NCI-H2107 (cell line): ENCODE measurements at places on chromosomes 2 and 18.

GRCh38 chr2:37566517-37566981 lies 104.9 kb downstream of the CDC42EP3 start:
- no peak for DNase-seq

DNA sequence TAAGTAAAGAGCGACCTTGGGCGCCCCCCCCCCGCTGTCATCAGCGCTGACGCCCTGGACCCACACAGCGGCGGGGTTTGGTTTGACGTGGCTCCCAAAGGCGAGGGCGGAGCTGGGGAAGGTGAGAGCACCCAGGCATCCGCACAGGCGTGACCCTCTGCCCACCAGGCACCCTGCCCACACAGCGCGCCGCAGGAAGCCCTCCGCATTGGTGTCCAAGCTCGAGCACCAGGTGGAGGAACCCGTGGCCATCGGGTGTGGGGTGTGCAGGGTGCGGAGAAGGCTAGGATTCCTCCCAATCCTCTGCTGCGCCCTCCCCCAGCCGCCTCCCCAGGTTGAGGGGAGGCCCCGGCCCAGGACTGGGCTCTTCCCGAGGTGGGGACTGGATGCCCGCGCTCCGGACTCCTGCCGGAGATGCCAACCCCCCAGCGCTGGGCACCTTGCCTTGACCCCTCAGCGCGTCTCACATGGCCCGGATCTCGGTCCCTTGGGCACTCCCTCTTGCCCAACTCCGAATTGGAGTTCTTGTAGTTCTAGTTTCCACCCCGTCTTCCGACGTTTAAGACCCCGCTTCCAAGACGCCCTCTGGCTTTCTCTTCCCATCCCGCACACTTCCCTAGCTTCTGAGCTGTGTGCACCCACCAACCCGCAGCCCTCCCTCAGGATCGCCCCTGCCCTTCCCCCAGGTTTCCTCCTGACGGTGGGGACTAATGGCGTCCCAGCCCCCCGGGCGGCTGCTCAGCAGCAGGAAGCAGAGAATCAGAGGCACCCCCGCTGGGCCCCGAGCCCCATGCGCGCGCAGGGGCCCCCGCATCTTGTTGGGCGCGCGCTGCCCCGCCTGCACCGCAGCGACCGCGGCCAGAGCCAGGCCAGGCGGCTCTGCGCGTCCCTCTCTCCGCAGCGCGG lies 25.9 kb upstream of the RESP18 start:
- no peak for DNase-seq

GRCh38 chr2:134555411-134555810 lies 163.4 kb downstream of the TMEM163 start:
- DNase-seq = no peak

DNA sequence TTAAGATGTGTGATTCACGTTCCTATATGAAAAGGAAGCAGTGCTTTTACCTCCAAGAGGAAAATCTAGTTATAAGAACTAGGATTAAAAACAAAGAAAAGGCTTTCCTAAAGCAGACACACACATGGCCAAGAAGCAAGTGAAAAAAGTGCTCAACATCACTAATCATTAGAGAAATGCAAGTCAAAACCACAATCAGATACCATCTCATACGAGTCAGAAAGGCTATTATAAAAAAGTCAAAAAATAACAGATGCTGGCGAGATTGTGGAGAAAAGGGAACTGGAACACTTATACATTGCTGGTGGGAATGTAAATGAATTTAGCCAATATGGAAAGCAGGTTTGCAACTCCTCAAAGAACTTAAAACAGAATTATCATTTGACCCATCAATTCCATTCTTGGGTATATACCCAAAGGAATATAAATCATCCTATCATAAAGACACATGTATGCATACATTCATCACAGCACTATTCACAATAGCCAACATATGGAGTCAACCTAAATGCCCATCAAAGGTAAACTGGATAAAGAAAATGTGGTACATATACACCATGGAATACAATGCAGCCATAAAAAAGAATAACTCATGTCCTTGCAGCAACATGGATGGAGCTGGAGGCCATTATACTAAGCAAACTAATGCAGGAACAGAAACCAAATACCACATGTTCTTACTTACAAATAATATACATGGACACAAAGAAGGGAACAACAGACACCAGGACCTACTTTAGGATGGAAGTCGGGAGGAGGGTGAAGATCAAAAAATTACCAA lies 285.3 kb downstream of the RAD51AP2 start:
- DNase-seq = no peak

DNA sequence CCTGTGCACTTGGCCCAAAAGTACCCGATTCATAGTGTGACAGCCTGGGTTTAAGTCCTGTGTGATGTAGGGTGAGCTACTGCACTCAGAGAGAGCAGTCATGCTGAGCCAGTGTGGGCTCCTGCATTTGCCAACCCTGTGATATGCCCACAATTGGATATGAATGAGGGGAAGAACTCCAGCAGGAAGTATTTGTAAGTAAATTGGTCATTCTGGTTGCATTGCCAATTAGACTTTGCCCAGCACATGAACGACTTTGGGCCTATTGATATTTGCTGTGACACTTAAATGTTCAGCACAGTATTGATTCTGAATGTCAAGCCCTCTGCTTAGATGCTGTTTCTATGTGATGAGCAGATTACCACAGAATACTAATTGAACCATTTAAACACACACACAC lies 570.9 kb downstream of the PIK3C3 start:
- DNase-seq = no peak

- no peak for DNase-seq
These were observed 199.2 kb downstream of the PARD3B start for GRCh38 chr2:204744506-204744905.

- DNase-seq = no peak
These were observed 47.3 kb downstream of the MEX3C start for GRCh38 chr18:51150113-51150700.

- DNase-seq = no peak
These were observed 37.1 kb upstream of the CTLA4 start for GRCh38 chr2:203830304-203831055.

GRCh38 chr2:29061616-29062015 lies 12.7 kb downstream of the PCARE start:
- no peak for DNase-seq

GRCh38 chr2:24115057-24115456 lies 8.1 kb downstream of the PFN4 start:
- DNase-seq = no peak

DNA sequence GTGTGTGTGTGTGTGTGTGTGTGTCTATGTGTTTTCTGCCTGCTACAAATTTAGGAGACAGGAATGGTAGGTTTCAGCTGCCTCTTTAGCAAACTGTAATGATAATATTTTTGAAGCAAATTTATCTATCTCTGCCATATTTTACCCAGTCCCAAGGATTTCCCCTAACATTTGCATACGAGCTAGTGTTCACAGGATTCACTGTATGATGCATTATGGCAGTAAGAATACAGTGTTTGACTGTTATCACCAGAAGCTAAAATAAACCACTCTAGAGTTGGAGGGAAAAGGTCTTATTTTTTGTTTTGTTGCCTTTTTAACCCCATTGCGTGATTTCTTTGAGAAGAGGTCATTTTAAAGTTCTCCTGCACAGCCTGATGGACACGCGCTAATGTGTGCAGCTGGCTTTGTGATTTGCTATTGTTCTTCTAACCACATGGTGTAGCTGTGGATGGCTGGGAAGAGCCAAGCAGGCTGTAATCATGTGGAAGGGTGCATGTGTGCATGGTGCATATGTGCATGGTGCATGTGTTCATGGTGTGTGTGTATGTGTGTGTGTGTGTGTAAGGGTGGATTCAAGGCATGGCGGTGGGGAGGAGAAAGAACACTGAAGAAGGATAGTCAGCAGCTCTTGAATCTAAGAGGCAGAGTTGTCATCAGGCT lies 62.4 kb downstream of the PLB1 start:
- no peak for DNase-seq

DNA sequence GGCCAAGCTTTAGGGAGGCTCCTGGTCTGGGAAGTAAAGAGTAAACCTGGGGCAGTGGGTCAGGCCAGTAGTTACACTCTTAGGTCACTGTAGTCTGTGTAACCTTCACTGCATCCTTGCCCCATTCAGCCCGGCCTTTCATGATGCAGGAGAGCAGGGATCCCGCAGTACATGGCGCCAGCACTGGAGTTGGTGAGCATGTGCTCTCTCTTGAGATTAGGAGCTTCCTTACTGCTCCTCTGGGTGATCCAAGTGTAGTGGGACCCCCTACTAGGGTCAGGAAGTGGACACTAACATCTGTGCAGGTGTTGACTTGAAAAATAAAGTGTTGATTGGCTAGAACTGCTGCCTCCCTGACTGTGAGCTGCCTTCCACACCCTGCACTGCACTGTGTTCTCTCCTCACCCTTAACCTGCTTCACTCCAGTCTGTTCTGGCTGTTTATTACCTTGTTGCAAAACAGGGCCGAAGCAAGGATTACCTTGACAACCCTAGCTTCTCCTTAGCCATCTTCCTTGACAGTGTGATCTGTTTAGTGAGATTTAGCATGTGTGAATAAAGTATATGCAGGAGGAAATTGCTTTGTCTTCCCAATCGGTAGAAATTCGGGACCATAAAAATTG lies 5.2 kb downstream of the RETREG2 start:
- DNase-seq = no peak

DNA sequence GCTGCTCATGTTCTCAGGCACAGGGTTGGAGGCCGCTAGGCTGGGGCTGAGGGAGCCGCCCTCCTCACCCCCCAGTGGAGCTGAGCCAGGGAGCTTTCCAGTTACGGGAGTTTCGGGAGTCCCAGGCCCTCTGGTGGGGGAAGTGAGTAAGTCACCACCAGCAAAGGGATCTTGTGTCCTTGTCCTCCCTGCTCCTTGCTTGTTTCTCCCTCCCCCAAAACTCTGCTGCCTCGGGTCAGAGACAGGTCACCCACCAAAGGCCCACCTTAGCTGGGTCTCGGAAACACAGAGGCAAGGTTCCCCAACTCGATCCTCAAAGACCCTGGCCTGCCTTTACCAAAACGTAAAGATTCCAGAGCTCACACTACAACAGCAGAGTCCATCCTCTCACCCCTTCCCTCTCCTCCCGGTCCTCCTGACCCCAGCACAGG lies 60.5 kb upstream of the POMC start:
- peak; percentile 33 for DNase-seq

DNA sequence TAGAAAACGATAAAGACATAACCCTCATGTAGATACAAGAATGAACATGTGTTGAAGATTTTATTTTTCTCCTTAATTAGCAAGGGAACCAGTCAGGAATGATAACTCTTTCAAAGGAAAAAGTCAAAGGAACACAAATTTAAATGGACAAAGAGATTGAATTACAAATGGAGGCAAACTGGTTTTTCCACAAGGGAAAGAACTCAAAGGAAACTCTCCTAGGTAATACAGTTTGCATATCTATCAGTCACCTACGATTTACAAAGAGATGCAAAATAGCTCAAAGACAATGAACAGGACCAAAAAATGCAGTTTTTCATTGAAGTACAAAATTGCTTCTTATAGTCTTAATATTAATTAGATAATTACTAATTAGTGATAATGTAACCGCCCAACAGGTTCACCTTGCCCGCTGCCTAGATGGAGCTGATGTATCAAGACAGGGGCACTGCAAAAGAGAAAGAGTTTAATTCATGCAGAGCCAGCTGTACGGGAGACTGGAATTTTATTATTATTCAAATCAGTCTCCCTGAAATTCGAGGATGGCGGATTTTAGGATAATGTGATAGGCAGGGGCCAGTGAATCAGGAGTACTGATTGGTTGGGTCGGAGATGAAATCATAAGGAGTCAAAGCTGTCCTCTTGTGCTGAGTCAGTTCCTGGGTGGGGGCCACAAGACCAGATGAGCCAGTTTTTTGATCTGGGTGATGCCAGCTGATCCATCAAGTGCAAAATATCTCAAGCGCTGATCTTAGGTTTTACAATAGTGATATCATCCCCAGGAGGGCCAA lies 151.0 kb downstream of the TMEM17 start:
- DNase-seq = no peak

DNA sequence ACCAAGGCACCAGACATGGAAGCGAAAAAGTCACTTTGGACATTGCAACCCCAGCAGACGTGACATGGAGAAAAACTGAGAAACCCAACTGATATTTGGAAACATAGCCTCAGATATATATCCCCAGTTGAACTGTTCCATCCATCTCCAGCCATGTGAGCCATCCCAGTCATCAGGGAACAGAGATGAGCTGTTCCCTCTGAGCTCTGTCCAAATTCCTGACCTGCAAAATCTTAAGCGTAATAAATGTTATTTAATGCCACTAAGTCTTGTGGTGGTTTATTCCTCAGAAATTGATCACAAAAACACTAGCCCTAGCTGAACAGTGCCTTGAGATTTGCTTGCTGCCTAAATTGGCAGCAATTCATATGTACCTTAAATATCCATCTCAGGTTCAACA lies 182.8 kb downstream of the NRP2 start:
- no peak for DNase-seq

DNA sequence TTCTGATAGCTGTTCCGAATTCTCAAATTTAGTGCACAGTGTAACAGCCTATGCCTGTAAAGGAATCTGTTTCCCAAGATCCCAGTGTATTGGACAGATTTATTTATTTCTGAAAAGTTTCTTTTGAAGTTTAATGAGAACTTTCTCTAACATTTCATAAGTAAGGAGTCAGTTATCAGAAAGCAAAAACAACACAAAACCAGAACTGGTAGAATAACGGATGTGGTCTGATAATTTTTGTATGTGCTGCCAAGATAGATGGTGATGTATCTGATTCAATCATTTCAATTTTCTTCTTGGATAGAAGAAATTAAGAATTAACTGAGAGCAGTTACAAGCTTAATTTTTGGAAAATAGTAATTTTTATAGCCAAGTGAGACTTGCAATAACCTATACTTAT lies 374.3 kb downstream of the SOCS6 start:
- no peak for DNase-seq

DNA sequence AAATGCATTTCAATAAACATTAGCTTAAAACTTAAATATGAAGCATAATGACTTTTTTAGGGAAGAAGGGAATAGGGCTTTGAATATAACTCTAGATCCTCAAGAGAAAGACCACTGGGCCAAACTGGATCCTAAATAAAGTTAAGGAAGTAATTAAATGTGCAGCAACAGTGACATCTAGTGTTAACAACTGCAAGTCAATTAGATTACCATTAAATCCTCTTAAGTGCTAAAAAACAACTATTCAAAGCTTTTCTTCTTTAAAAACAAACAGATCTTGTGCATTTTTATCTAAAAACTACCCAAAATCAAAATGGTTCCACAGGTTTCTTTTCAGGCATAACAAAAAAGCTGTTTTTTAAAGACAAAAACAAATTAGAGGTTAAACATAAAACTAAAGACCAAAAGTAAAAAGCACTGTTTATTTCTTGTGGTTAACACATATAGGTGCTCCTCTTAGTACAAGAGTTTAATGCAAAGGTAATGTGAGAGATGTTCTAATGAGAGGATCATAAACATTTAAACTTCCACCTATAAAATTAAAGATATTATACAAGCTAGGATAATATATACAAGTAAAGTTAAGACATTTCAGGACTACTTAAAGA lies 111.4 kb downstream of the THADA start:
- peak; percentile 44 for DNase-seq

DNA sequence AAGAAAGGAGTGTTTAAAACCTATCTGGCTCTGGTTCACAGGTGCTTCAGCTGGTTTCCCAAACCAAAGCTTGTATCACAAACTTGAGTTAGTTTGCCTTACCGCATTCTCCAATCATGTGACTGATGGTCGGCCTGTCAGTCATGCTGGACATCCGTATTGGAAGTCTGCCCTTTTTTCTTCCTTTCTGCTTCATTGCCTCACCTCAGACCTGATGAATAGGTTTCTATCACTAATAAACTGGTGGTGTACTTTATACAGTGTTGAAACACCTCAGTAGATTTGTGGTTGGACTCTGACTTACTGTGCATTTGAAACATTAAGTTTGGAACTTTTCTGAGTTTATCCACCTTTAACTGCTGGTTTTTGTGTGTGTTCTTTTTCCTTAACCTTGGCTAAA lies 84.1 kb downstream of the R3HDM1 start:
- DNase-seq = no peak

GRCh38 chr18:12314591-12315305 lies 6.7 kb downstream of the TUBB6 start:
- no peak for DNase-seq
